ENCODE measurements at places on chromosomes 6 and 20.
A peak's percentile ranks its signal among the peaks of the same experiment; 100 is the strongest.

DNA sequence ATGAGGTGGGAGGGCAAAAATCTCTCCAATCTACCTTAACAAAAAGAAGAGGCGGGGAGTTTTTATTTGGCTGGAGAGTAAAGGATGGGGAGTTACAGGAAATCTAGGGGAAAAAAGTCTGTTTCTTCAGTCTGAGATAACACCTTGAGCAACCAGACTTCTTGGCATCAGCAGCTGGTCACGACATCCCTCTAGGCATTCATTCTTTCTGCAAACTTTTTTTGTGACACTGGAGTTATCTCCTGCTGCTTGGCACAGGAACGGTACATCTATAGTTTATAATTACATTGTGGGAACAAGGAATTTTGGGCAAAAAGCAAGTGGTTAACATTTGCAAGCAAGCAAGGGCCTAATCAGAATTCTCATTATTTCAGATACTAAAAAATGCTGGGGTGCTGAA, 50.6 kb upstream of the IFNGR1 start:
- DNase-seq, result no peak

DNA sequence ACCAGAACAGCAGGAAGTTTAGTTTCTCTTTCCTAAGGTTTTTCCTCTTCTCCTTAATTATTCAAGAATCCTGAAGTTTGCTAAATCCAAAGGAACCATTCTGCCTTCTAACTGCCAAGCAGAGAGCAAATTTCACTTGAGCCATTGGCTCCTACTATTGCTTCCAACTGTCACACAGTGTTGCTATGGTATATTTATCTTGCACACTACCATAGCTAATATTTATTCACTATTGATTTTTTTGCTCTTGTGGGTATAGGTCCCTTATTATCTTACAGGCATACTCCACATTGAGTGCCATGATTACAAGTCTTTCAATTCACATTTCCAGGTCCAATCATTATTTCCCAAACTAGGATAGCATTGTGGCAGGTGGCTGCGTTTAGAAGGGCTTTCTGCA, 266.7 kb upstream of the FLRT3 start:
- no peak for DNase-seq

- no peak for DNase-seq
These were observed 30.6 kb downstream of the ARID1B start for GRCh38 chr6:156807795-156808194.

DNA sequence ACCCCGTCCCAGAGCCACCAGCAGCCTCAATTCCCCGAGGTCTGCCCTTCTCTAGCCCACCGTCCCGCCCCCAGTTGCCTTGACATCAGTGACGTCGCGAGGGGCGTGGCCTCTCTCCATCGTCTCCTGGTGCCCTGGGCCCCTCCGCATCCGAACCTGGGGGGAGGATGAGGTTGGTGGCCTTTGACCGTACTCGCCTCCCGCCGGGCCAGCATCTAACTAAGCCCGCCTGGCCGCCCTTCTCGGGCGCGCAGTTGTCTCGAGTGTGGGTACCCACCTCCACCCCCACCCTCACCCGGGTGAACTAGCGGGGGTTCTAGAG, 5.5 kb upstream of the ARMC12 start:
- peak; percentile 64 for DNase-seq

GRCh38 chr20:1663917-1664316, 6.3 kb upstream of the SIRPG start:
- peak; percentile 7 for DNase-seq

DNA sequence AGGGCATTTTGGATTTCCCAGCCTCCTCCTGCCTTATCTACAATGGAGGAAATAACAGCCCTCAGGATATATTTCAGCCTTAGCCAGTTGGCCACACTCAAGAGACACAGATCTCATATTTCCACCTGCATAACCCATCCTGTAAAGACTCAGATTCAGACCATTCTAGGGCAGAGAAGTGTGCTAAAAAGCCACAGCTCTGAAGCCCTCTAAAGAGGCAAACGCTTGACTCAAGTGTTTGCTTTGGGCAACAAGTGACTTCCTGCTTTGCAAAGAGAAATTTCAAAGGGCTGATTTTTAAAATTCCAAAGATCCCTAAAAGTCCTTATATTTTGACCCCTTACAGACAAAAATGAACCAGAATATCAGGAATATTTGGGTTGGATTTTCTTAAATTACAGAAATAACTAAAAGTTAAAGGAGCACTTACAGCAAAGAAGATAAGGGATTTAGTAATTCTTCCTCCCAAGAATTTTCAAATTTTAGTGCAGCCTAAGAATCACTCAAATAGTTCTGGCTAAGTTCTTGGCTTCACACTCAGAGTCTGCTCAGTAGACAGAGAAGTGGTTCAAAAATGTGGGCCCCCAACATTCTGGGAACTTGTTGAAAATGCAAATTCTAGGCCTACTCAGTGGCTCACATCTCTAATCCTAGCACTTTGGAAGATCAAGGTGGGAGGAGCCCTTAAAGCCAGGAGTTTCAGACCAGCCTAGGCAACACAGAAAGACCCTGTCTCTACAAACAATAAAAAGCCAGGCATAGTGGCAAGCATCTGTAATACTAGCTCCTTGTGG, 18.9 kb upstream of the ADGRF5 start:
- DNase-seq, result no peak

DNA sequence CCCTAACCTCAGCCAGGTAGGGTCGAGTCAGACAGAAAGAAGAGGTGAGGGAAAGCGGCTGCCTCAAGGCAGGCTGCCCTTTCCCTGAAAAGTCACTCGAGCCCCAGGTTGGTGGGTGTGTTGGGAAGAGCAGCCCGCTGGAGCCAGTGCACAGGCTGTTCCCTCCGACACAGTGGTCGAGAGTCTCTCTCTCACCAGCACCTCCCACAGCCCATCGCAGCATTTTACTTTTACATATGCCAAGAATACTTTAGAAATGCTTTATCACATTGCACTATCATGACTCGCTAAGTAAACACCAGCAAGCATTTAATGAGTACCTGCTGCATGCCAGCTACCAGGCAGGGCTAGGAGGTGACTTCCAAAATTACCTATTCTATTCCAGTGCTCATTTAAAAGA, 1.7 kb downstream of the PRPH2 start:
- DNase-seq, result no peak

DNA sequence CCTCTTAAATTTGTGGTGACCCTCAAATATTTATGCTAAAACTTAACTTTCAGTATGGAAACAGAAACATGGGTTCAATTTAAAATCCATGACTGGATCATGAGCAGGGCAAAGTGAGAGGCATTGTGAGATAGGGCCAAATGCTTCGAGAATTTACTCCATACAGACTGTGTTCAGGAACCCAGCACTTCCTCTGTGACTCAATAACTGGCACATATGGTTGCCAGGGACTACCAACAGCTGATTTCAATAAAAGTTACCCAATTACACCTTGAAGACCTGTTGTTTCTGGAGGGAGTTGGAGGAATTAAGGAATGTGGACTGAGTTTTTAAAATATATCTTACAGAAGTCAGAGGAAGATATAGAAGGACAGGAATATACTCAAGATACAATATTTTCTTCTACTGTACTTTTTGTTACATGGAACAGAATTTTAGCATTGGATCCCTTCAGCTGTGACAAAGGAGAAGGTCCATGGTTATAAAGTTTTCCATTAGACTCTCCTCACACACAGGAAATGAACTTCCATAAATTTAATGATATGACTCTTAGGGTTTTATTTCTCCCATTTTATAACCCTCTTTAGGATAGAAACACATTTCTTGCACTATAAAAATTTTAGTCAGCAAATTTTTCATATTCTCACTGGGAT, 258.5 kb downstream of the KHDC1L start:
- peak; percentile 67 for DNase-seq

DNA sequence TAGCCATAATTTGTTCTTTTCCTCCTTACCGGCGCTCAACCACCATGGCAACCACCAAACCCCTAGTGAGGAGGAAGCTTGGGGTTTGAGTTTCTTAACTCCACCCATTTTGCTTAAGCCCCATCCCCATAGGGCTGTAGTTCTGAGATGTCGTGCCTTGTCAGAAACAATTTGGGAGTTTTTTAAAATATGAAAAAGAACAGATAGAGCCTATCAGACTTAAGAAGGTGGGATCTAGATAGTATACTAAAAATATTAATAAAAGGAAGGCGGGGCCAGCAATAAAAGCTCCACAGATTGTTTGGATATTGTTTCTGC, 5.6 kb downstream of the BRD2 start:
- DNase-seq, result peak; percentile 44

DNA sequence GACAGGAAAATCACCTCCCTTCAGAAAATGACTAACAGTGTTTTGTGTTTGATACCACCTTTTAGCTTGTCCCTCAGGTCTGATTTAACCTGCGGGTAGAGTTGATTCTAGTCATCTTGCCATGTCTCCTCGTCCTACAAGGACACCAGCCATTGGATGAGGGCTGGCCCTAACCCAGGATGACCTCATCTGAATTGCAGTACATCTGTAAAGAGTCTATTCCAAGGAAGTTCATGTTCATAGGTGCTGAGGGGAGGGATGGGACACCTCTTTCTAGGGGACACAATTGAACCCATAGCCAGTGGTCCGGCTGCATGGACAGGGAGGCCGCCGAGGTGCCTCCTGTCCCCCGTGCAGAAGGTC, 52.0 kb upstream of the DACT2 start:
- no peak for DNase-seq

DNA sequence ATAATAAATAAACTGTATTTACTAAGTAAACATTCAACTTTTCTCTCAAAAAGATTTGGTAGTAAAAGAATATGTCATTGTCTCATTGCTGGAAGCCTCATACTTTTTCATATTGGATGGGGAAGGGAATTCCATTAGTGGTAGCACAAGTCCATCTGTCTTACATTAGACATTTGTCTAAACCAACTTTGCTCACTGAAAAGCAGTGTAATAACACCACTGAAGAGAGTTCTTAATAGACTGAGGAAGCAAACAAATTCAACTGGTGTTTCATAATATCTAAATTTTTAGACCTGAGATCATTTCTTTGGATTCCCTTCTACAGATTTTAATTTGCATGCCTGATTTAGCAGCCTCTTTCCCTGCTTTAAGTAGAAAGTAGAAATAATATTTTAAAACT, 62.7 kb downstream of the PLCB1 start:
- peak; percentile 88 for DNase-seq

- DNase-seq, result peak; percentile 70
These were observed 92.5 kb downstream of the TCP11 start for GRCh38 chr6:35048631-35049083.

DNA sequence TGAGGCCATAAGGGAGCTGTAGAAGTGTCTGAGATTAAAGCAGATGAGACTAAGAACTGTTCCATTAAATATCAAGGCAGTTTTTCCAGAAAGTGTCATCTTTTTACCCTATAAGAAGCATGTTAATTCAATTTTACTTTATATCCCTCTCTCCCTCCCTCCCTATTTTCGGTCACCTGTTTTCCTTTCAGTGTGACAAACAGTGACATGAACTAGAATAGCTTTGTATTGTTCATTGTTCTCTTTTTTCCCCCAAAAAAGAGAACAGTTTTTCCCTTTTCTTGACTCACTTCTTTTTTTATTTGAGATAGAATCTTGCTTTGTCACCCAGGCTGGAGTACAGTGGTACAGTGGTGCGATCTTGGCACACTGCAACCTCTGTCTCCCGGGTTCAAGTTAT, 269.3 kb downstream of the ZFAND3 start:
- DNase-seq, result no peak

GRCh38 chr6:56758553-56758952, 115.9 kb upstream of the DST start:
- no peak for DNase-seq

Data from AG10803 (cell line).